ENCODE measurements at places on chromosomes 3 and 15. TPM values are rescaled to one million over a fixed set of nuclear protein-coding genes. Genes with fewer than 3 reads are reported as not detected.

The SI gene
- not detected for polyA plus RNA-seq

The CYP11A1 gene
- not detected for polyA plus RNA-seq

DNA sequence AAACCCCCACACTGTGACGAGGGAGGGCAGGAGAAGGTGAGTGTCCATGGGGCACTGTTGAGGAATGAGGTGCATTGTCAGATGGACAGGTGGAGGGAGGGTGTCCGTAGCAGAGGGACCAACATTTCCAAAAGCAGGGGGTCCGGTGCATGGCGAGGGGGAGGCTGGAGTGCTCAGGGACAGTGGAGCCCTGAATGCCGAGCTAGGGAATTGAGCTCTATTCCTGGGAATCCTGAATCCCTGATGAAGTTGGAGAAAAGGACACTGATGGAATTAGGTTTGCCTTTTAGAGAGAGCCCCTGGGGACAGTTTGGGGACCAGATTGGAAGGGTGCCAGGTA, 7.9 kb upstream of the ANPEP start:
- no peak overlapping the region for H3K27ac ChIP-seq
- peaks cover 9% of the 10 kb centered on the region for H3K4me1 ChIP-seq
- H3K27me3 ChIP-seq, result no peaks in the 10 kb centered on the region
- DNase-seq, result no peak

GRCh38 chr3:121269389-121269788, 276.4 kb downstream of the POLQ start:
- DNase-seq, result no peak
- no peak overlapping the region for H3K27ac ChIP-seq
- no peak overlapping the region for H3K4me3 ChIP-seq
- no peaks in the 10 kb centered on the region for H3K36me3 ChIP-seq
- no peaks in the 10 kb centered on the region for H3K27me3 ChIP-seq

DNA sequence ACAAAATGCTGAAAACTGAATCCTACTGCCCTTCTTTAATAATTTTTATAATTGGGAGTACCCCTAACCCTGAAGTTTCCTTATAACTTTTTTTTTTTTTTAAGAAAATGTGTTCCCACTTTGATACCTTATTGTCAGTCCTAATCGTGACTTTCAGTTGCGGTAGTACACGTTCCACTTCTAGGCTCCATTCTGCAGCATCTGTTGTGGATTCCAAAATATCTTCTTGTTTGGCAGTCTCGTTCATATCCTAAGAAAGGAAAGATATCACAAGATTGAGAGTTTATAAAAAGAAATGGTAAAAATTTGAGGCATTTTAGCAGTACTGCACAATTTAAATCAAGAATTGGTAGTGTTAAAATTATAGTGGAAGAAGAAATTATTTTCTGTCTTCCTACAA, 30.8 kb downstream of the IFT57 start:
- H3K27ac ChIP-seq, result no peak overlapping the region
- no peaks in the 10 kb centered on the region for H3K27me3 ChIP-seq
- no peak for DNase-seq
- no peaks in the 10 kb centered on the region for H3K4me1 ChIP-seq

DNA sequence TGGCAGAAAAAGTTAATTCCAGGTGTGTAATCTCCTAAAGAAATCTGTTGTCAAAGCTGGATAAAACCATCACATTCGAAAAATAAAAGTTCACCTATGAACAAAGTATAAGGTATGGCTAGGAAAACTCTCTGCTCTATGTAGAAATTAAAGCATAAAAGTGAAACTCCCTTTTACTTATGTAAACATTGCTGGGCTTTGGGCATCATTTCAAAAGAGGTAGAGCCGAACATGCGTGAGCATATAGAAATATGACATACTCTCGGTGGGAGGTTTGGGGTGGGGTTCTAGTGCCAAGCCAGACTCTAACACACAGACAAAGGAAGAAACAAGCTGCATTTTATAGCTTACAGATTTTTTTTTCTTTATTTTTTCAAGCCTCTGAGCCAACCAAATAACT, 306.8 kb upstream of the ATP11B start:
- DNase-seq, result no peak
- H3K27me3 ChIP-seq, result no peaks in the 10 kb centered on the region
- H3K4me1 ChIP-seq, result no peaks in the 10 kb centered on the region
- H3K36me3 ChIP-seq, result no peaks in the 10 kb centered on the region

GRCh38 chr15:85333132-85333831, 47.1 kb upstream of the AKAP13 start:
- no peaks in the 10 kb centered on the region for H3K4me1 ChIP-seq
- no peak overlapping the region for H3K4me3 ChIP-seq
- peaks cover 14% of the 10 kb centered on the region for H3K27me3 ChIP-seq
- H3K27ac ChIP-seq, result no peak overlapping the region
- no peak for DNase-seq

DNA sequence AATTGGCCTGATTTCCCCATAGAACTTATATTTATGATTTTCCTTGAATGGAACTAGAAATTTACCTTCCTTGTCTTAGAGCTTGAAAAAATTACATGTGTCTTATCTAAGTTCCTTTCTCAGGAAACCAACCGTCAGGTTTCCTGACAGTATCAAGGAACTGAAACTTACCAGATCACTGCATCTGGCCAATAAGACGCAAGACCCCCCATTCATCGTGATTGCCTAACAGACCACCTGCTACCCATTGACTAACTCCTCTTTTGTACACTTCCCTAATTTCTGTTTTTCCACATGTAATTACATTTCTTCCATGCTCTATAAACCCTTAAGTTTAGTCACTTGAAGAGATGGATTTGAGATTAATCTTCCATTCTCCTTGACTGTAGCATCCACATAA, 517.2 kb upstream of the CBLB start:
- no peak for DNase-seq
- no peaks in the 10 kb centered on the region for H3K36me3 ChIP-seq
- H3K27ac ChIP-seq, result no peak overlapping the region
- no peak overlapping the region for H3K4me3 ChIP-seq

All from K562 (cell line).